ENCODE measurements at places on chromosomes 5 and 9.

DNA sequence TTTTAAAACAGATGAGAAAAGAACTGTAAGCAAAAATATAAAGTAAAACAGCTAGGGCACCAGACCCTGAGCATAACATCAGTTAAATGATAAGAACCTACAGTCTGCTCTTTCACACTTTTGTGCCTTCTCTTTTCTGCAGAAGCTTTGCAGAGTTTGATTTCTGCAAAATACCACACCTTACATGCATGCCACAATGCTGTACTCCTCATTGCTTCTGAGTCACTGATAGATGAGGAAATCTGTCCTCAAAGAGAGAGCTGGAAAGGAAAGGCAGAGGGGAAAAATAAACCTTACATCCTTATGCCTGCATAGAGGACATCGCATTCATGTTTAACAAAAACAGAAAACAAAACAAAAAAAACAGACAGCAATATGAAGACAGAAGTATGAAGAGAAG is 142.9 kb downstream of the ATPSCKMT start:
- DNase-seq = no peak

- DNase-seq = no peak
Observed at GRCh38 chr9:37037503-37038301, 3.6 kb upstream of the PAX5 start.

DNA sequence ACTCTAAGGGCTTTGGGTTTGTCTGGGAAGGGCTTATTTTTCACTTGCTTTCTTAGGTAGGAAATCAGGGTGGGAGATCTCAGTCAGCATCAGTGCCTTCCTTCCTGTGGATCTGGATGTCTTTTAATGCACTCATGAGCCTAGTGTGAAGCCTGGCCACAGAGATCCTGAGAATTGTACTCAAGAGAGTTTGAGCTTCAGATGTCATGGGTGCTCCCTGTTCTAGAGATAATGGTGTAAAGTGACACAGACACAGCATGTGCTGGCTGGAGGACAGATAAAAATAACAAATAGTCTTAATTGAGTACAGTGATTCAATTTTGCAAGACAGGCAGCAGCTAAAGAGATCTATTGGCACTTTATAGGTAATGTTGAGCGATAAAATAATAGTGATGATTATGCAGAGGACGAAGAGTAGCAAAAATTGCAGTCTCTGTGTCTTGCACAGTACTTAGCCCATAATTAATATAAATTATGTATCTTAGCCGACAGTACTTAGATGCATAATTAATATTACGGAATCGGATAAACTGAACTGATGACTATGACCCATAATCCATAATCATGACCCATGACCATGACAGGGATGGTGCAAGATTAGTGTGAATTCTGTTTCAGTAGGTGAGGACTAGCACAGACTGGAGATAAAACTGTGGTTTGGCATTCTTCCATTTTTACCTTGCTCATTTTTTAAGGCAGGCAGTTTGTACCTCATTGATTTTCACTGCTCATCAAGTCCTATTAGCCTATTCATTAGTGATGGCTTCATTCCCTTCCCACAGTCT is 408.7 kb upstream of the PIK3R1 start:
- DNase-seq = no peak

DNA sequence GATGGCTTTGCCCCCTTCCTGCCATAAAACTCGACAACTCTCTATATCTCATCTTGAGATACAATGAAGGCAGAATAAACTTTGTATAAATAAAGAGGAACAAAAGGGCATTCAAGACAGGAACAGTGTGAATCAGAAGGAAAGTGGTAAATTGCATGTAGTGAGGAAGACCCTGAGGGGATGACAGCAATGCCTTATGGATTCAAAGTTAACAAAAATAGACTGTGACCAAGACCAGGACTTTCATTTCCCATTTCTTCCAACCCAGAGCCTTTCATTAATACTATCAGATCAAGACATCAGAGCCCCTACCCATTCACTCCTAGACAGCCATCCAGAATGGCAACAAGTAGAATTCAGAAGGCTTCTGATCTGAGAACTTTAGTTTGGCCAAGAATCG is 46.4 kb upstream of the ZNF462 start:
- peak; percentile 86 for DNase-seq

- no peak for DNase-seq
Observed at GRCh38 chr5:120122703-120123102, 341.4 kb upstream of the PRR16 start.

DNA sequence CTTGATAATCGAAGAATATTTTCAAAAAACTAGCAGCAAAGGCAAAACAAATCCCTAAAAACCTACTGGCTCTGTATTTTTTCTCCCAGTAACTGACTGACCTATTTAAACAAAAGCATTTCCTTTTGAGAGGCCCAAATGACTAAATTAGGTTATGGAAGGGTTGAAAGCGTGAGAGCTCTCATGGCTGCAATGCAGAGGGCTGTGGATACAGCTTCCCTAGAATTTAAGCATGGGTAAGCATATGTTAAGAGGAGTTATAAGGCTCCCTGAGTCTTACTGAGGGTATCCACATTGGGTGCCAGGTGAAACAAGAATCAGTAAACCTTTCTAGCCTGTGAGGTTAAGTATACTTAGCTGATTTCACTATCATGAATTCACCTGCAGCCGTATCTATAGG is 32.3 kb downstream of the SHISAL2B start:
- no peak for DNase-seq

Data from MV-4-11 (cell line).